ENCODE measurements at places on chromosomes 11 and 22.

DNA sequence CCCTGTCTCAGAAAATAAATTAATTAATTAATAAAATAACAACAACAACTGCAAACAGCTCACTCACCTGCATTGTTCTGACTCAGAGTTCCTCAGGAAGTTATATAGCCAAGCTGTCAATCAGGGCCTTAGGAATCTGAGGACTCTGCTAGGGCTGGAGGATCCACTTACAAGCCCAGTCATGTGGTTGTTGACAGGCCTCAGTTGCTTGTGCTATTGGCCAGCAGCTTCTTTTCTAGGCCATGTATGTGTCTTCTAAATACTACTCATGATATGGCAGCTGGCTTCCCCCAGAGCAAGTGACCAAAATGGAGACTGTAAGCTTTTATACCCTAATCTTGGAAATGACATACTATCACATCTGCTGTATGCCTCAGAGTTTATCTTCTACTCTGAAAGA lies 20.8 kb upstream of the ATP5MG start:
- DNase-seq: no peak

DNA sequence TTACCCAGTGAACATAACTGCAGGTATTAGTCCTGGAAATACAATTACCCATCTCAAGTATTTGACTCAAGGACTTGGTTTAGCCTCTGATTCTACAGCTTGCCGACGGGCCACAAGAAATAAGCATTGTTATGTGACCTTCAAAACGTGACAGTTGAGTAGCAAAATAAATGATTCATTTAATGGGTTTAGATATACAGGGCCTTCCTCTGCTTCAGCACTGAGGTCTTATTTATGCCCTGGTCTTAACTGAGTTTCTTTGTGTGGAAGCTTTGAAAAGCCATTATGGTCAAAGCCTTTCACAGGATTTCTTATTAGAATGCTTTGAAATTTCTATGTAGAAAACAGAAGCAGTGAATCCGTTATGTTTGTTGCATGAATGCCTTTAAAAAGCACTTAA lies 899.2 kb upstream of the API5 start:
- DNase-seq: no peak

- no peak for DNase-seq
Observed at GRCh38 chr11:47899801-47900200, 51.7 kb upstream of the NUP160 start.

DNA sequence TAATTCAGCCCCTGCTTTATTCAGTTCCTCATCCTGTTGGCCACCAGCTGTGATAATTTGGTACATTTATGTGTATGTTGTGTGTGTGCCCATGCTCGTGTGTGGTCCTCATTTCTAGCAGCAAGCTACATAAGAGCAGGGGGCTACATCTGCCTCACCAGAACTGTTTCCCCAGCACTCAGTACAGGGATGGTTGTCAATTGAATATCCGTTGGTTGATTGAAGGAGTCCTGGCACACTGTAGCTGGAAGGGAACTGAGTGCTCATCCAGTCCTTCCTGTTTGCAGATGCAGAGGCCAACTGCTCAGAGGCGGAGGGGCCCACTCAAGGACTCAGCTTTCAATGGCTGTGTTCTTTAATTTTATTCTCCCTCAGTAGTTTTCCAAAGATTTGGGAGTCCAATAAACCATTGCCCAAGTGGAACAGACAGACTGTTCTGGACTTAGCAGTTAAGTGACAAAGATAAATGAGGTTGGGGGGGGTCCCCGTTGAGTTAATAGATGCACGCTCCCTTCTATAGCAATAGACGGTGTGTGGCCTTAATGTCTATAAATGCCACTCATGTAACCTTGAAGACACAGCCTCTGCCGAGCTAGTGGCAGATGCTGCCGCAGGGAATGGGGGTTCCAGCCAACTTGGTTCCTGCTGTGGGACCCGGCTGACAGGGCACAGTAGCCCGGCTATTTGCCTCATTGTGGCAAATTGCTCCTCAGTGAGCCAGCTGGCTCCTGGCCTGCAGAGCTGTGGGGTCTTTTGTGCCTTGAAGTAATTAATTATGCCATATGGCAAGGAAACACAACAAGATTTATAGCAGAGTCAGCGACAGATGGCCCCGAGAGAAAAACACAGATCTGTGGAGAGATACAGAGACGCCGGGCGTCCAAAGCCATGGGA lies 71.4 kb upstream of the GRK3 start:
- DNase-seq: peak; percentile 98

DNA sequence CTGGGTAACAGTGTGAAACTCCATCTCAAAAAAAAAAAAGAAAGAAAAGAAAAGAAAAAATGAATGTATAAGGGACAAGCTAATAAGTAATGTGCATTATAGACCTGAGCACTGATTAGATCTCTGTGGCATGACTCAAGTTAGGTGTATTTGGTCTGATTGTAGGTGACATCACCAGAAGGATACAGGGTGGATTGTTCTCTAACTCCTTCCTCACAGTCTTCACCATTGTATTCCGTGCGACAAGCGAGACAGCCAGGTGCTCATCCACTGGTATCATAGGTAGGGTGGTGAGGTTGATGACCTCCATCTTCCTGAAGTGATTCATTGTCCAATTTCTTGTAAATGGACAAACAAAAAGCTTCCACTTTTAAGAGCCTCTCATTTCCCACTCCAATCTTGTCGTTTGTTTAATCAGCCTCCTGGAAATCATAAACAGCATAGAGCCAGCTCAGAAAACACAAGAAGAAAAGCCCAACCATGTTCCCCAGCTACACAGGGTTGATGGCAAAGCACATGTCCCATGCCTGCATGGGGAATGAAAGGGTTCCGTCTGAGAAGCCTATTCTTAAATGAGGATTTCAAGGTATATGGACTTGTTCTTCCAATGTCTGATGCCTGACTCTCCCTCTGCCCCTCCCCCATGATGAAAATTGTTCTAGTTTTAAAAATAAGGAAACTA lies 6.2 kb downstream of the FAM227A start:
- DNase-seq: no peak

DNA sequence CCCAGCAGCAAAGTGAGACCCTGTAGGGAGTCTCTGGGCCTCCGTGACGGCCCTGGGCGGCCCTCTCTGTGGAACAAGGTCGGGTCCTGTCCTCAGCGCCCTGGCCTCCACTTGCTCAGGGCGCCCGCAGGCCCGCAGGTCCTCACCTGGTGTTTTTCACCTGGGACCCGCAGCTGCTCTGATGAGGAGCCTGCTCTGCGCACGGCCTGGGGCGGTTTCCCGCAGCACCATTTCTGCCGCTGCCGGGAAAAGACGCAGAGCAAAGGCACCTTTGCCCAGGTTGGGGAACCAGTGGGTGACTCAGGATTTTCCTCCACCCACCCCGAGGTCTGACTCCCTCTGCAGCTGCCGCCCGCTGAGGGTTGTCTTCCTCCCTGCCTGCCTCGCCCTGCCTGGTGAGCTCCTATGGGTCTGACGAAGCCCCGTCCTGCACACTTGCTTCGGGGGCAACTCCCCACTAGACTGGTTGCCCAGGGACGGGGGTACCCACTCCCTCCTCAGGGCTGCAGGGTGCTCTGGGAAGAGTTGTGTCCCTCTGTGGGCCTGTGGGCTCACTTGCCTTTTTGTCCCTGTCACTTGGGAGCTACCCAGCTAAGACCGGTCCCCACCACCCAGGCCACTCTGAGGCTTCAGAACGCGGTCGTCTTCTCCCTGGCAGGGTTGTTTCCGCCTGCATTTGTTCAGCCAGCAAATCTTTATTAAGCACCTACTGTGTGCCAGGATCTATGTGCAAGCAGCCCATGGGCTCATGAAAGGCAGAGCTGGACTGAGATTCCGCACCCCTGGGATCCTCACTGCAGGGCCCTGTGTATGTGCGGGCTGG lies 89.5 kb downstream of the KCNQ1 start:
- DNase-seq: no peak

DNA sequence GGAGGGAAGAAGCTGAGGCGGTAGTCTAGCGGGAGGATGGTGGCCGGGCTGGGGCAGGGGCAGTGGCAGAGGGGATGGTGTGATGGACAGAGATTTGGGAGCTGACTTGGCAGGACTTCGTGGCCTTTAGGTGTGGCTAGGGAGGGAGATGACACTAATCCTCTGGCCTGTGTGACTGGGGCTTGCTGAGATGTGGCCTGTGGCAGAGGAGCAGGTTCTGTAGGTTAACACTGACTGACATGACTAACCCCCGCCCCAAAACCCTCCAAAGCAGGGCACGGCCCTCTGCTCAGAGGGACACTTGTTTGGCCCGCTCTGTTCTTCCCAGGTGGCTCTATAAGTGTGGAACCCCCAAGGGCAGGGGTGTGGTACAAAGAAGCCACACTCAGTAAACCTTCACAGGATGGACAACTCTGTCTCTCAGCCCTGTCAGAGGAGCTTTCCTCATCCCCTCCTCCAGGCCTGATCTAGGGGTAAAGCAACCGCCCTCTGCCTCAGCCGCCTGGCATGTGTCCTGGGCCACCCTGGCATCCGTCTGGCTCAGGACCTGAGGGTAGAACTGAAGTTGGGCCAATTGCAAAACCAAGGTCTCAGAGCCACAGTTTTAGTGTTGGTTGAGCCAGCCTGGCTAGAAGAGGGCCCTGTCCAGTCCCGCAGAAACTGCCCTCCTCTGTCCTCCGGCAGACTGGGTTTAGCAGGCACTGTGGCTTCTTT lies 15.6 kb downstream of the TOM1 start:
- no peak for DNase-seq

DNA sequence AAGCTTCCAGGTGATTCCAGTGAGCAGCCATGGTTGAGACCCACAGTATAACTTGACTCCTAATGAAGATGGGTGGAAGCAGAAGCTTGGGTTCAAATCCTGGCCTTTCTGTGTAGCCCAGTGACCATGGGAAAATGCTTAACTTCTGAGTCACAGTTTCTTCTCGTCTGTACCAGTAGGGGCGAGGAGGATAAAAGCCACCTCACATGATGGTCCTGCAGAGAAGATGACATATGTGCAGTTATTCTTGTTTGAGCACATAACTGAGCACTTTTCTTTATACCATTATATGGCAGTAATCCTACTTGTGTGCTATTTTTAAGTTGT lies 4.9 kb downstream of the TMEM109 start:
- no peak for DNase-seq

- DNase-seq: no peak
Observed at GRCh38 chr11:6452219-6452618, 11.4 kb upstream of the HPX start.

DNA sequence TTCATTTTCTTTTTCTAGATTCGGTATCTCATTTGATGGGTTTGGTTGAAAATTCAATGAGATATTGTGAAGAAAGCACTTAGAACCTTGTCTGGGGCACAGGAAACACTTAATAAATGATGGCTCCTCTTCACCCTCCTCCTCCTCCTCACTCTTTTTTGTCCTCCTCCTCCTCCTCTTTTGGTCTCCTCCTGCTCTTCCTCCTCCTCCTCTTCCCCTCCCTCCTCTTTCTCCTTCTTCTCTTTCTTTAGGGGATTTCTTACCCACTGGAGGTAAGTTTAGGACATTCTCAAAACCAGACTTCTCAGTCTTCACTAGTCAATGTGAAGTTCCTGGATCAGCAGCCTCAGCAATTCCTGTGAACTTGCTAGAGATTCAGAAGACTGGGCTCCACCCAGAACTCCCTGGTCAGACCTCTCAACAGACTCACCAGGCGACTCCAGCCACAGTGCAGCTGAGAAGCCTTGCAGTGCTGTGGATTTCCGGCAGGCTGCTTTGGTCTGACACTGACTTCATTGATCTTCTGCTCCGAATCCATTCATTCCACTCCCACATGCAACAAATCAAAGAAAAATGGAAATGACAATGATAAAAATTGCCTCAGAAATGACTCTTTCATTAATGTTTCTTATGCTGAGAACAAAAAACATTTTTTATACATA lies 368.6 kb upstream of the B3GAT1 start:
- no peak for DNase-seq

- peak; percentile 57 for DNase-seq
Observed at GRCh38 chr11:12086271-12087074, 23.9 kb upstream of the MICAL2 start.

- no peak for DNase-seq
Observed at GRCh38 chr11:44623341-44623730, 57.9 kb downstream of the CD82 start.

DNA sequence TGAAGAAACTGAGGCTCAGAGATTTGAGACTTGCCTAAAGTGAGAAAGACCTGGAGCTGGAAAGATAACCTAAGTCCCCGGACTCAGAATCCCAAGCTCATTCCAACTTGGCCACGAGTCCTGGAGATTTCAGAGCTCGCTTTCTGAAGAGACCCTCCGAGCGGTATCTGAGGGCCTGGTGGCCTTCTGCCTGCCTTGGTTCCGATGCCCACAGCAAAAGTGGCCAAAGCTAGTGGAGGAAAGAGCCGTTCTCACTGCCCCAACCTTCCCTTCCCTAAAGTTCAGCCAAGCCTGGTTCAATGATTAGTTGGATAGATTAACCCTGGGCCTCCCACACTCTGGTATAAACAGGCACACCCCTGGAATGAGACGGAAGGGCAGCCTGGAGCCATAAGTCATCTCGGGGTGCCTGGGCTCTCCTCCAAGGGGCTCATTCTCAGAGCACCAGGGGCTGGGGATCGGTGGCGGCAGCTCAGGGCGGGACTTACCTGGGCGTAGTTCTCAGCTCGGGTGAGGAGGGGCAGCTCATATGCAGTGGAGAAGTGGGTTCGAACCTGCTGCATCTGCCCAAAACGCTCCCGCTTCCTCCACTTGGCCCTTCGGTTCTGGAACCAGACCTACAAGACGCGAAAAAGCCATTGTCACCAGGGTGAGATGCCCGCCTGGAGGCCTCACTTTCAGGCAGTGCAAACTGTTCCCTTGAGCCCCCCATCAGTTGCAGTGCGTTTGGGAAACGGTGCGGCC lies 42.8 kb downstream of the ALX4 start:
- no peak for DNase-seq

DNA sequence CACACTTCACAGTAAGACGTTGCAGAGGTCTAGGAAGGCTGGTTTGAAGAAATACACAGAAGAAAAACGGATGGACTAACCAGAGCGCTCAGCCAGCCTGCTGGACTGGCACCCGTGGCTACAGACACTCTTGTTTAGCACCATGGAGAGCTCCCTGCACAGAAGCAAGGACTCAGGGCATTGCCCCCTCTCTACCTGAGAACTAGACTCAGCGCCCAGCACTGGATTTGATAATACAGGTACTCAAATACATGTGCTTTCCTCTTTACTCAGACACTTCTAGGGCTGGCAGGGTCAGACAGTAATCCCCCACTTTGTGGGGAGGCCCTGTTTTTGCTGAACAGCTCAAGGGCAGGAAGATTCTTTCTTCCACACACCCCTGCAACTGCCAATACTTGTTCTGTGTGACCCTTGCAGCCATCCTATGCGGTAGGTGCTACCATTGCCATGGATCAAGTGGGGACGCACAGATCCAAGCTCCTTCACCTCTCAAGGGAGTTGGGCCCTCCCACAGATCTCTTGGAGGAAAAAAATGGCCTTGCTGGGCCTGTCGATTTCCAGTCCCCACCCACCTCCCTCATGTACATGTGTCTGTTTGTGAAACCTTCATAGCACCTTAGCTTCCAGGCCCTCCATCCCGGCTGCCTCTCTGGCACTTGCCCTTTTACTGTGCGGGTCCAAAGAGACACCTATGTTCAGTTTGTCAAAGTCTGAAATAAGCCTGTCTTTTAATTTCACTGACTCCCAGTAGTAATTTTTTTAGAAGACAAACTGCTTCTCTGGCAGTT lies 5.1 kb upstream of the P2RX6 start:
- DNase-seq: no peak

Measured in NCI-H524 (cell line).